ENCODE measurements at places on chromosomes 5 and 9.

GRCh38 chr5:61640179-61641021 is 308.3 kb downstream of the ZSWIM6 start:
- DNase-seq = no peak

- DNase-seq = no peak
Measured at GRCh38 chr5:115840873-115841272, 492 bp downstream of the ATG12 start.

DNA sequence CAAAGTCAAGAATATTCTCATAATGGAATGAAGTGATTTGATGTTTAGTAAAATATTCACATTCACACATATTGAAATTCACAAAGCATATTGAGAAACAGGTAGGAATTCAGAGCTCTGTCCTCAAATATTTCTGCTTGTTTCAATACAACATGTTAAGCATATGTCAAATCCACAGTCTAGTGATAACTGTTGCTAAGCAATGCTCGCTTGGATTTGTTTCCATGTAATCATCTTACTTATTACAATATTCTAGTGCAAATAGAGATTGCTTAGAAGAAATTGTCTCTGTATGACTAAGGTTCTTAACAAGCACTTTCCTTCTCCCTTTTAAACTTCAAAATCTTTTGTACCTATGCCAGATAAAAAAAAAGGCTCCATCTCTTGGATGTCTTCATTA is 995.7 kb downstream of the CDH18 start:
- DNase-seq = no peak

DNA sequence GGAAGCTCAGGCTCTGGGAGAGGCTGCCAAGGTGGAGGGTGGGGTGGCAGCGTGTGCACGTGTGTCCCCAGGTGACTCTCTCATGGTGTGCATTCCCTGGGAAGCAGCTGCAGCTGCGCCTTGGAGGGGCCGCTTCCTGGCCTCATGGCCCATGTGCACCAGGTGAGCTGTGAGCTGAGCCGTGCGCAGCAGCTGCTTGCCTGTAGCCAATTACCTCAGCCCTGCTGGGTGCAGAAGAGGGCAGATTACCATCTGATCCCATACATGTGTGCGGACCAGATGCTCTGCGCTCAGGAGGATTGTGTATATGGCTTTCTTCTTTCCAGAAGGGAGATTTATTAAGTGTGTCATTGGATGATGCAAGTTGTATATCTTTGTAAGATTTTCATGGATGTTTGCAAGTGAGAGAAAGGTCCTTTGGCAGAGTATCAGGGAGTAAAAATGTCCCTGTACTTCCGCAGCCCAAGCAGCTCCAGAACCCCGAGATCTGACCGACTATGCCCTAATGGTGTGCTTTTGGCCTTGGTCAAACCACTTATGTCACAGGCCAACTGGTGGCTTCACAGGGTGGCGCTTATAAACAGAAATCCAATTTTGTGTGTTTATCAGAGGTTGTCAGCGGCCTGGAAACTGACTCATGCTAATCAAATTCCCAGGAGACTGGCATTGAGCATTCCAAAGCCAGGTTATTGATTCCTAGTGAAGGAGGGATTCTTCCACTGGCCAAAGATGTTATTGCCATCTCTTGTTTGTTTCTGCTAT is 229.3 kb downstream of the GOLPH3 start:
- DNase-seq = no peak

DNA sequence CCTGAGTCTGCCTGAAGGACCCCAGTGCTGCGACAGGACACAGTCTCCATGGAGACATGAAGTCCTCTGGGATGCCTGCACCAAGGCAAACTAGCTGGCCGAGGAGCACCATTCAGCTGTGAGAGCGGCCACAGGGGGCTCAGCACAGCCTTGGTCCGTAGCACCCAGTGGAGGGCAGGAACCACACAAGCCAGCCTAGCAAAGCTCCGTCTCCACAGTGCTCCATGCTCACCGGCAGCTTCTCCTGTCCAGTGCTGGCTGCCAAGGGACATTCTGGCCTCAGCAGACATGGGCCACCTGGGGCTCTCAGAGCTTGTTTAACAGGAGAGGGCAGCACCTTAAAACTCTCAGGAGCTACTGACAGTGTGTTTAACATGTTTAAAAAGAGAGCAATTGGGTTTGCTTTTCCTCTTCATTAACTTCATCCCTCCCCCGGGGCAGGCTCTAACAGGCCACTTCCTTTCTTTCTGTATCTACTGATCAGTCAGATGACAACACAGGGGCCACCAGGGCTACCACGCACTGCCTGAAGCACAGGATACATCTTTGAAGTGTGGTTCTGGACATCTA is 57.0 kb downstream of the SECISBP2 start:
- DNase-seq = no peak

DNA sequence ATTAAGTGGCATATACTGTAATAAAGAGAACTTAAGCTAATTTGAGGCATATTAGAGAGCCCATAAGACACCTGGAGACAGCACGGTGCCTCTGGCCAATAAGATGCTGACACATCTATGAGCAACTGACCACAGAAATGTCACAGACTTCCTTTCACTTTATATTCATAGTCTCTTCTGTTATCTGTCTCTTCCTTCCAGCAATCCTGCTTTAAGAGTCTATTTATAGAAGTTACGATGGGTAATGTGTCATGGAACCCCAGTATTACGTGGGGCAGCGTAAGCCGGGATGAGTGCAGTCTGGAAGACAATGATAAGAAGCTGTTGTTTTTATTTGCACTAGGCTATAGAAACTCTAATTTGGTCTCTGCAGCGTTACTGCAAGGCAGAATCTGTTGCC is 136.8 kb downstream of the CFAP90 start:
- no peak for DNase-seq

GRCh38 chr5:109836280-109836679 is 146.6 kb downstream of the MAN2A1 start:
- no peak for DNase-seq

Data from stimulated activated CD4-positive, alpha-beta T cell treated with anti-CD3 and anti-CD28 coated beads, Interleukin-4, amount 100 ng/mL, for 1 hour (primary cell).